ENCODE measurements at places on chromosomes 13 and 19.

GRCh38 chr13:109998684-109999533, 212.5 kb upstream of the IRS2 start:
- no peak for DNase-seq

DNA sequence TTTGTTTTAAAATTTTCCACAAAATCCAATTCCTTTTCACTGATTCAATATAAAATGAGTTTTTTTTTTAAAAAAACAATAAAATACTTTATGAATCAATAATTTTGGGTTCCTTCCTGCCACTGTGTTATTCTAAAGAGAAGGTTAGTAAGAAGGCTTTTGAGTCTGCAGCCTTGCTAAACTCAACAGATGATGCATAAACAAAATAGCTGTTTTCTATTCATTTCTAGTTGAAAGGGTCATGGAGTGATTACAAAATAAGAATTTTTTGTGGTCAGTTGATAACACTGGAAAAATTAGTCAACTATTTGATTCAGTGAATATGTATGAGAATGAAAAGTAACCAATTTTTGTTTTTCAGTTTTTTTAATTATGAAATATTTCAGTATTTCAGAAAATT, 169.9 kb downstream of the VWA8 start:
- no peak for DNase-seq

GRCh38 chr13:97422118-97423054, 11.6 kb upstream of the RAP2A start:
- no peak for DNase-seq

DNA sequence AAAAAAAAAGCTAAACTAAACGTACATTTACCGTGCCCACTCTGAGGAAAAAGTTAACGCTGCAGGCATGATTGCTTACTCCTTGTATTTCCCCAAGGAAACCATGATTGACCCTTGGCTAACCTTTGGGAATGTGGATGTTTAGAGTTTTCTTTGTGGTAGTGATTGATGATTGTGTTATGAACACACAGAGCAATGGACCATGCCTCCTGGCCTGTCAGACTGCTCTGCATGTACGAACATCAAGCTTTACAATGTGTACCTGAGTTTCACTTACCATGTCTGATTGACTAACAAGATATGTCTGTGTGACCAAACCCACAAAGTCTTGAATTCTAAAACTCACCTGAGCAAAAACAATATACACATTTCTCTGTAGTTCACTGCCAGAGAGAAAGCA, 35.1 kb downstream of the MYCBP2 start:
- DNase-seq: no peak

DNA sequence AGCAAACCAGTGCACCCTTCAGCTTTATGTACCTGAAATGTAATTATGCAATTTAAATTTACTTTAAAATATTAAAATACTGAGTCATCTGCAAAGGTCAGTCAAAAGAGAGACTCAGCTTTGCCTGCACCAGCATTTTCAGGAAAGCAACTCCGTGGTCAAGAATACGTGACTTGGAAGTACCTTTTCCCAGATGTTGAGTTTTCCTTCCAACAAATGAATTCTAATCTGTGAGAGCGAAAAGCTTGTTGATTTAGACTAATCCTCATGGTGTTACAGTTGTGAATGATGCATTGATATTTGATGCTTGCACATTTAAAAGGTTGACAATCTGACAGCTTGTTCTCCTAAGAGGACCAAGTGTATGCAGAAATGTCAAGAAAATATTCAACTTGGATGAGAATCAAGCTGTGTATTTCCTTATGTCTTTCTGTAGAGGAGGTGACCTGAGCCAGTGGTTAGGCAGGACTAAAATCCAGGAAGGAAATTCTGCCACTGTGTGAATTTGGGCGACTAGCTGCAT, 270.4 kb downstream of the ABCC4 start:
- no peak for DNase-seq

- no peak for DNase-seq
These were observed 7.4 kb downstream of the DBP start for GRCh38 chr19:48629599-48630295.

DNA sequence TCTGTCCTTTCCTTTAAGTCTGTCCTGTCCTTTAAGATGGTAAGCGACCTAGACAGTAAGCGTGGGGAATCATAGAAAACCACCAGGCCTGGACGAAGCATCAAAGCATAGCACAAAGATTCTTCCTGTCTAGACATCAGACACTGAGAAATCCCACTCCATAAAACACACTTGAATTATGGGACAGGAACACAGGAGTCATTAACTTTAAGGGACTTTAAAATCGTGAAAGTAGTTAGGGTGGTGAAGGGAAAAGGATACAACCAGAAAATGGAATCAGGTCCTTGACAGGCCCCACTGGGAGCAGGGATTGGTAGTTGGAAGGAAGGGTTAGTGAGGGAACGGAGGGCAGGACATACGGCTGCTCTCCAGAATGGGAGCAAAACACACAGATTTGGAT, 31.6 kb upstream of the C1QTNF9 start:
- no peak for DNase-seq

DNA sequence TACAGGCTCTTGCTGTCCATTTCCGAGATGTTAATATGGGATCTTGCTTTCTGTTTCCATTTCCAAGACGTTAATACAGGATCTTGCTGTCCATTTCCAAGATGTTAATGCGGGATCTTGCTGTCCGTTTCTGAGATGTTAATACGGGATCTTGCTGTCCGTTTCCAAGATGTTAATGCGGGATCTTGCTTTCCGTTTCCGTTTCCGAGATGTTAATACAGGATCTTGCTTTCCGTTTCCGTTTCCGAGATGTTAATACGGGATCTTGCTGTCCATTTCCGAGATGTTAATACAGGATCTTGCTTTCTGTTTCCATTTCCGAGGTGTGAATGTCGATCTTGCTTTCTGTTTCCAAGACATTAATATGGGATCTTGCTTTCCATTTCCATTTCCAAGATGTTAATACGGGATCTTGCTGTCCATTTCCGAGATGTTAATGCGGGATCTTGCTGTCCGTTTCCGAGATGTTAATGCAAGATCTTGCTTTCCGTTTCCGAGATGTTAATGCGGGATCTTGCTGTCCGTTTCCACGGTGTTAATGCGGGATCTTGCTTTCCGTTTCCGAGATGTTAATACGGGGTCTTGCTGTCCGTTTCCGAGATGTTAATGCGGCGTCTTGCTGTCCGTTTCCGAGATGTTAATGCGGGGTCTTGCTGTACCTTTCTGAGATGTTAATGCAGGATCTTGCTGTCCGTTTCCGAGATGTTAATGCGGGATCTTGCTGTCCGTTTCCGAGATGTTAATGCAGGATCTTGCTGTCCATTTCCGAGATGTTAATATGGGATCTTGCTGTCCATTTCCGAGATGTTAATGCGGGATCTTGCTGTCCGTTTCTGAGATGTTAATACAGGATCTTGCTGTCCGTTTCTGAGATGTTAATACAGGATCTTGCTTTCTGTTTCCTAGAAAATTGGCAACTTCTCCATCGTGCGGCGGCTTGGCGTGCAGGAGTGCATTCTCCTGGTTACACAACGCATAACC, 38.3 kb downstream of the PEX11G start:
- DNase-seq: no peak

GRCh38 chr19:8592231-8593009, 15.2 kb upstream of the MYO1F start:
- peak; percentile 85 for DNase-seq

- no peak for DNase-seq
These were observed 63.9 kb upstream of the STARD13 start for GRCh38 chr13:33349288-33349985.

GRCh38 chr19:42850981-42851717, 28.4 kb downstream of the PSG1 start:
- DNase-seq: no peak

GRCh38 chr13:31001647-31002046, 69.2 kb downstream of the TEX26 start:
- DNase-seq: no peak

DNA sequence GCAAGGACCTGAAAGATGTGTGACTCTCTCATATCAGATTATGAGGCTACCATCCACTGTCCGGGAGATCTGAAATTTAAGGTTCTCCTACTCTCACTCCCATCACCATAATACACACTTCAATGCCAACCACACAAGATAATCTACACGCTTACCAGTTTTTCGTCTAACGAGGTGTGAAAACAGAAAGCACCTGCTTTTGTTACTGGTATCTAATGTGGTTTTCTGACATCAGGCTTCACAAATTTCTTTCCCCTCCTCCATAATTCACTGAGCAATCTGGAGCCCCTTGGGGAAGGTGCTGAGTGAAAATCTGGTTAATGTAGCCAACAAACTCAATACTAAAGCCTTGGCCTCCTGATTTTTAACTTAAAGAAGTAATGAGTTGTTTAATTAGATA, 10.1 kb upstream of the LRCH1 start:
- no peak for DNase-seq

GRCh38 chr19:2720777-2721569, at the start of gene DIRAS1:
DIRAS1 (minus strand) TSS chr19:2721372; CDS start chr19:2717806, 3,566 bp downstream.
- no peak for DNase-seq

GRCh38 chr13:27035892-27036235, 135.7 kb downstream of the USP12 start:
- DNase-seq: no peak

GRCh38 chr13:48006396-48006795, 5.3 kb upstream of the SUCLA2 start:
- no peak for DNase-seq

DNA sequence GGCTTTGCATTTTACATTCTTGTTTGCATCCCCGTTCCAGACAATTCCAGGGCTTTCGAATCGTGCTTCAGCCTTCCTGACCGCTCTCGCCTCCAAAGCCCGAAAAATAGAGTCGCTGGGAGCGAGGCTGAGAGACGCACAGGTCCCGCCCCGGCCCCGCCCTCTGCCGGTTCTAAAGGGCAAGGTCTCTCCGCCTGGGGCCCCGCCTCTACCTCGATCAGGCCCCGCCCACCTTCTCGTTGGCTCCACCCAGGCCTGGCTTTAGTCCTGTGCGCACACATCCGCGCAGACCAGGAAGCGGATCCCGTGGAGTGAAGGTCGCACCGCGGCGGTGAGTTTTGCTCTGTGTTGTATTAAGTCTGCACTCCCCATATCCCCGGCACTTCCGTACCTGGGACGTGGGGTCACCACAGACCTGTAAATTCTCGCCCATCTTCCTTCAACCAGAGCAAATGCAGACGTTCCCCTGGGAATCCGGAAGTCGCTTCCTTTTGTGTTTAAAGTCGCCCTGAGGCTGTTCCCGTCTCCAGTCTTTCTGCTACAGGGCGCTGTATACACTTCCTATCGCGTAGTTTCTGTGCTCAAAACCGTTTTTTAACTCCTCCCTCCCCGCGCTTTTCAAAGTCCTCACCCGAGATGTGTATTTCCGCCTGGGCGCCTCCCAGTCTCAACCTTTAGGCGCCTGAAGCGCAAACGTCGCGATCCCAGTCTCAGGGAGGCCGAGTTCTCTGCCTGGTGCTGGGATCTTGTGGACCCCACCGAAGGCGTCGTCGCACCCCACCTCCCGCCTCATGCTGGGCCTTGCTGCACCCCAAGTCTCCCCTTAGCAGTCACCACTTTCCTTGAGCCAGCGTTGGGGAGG, at the start of gene ZNF701:
Gene ZNF701 (plus strand): TSS at position 288 of the 862 bp plus-strand sequence. CDS start 3,861 bp downstream, outside the sequence.
- peak; percentile 91 for DNase-seq
